ENCODE measurements at places on chromosomes 12 and 14.
A peak's percentile ranks its signal among the peaks of the same experiment; 100 is the strongest.

- no peak for DNase-seq
Measured at GRCh38 chr14:94857950-94858349, 88.0 kb upstream of the GSC start.

- no peak for DNase-seq
Measured at GRCh38 chr12:34291001-34291400, 268.7 kb downstream of the ALG10 start.

DNA sequence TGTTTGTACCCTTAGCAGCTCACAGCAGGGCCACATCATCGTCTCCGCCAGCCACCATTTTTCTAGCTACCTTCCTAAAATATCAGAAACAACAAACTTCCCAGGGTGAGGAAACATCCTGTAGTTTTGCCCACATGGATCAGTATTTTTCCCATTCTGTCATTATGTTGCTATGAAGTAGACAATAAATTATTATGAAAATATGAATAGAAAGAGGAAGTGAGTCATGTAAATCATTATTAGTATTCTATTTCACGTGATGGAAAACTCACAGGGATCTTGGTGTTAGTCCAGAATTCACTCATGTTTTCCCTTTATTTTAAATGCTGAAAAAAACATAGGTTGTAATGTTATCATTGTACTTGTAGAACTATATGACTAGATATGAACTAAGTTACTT is 319.4 kb downstream of the SYT1 start:
- no peak for DNase-seq

DNA sequence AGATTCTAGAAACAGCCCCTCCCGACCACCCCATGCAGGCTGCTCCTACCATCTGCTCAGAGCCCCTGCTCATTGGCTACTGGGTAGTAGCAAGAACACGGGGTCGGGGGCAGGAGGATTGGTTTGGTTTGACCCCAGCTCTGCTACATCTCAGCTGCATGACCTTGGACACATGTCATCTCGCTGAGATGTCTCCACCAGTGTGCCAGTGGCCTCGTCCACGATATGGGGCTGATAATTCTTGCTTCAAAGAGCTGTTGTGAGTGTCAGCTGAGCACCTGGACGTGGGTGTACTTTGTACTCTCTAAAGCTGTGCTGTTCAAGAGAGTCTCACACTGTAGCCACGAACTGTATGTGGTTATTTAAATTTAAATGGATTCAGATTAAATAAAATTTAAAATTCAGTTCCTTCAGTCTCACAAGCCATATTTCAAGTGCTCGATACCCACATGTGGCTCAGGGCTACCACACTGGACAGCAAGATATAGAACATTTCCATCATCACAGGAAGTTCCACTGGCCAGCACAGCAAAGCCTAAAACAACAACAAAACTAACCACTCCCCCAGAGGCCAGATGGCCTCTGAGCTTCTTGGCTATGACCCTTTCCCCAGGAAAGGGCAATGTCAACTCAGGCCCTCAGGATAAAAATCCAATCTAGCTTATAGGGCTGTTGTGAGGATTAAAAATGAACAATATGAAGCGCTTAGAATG is 18.6 kb downstream of the LTBP2 start:
- no peak for DNase-seq

GRCh38 chr14:97779140-97779539 is 982.0 kb downstream of the VRK1 start:
- DNase-seq, result no peak

DNA sequence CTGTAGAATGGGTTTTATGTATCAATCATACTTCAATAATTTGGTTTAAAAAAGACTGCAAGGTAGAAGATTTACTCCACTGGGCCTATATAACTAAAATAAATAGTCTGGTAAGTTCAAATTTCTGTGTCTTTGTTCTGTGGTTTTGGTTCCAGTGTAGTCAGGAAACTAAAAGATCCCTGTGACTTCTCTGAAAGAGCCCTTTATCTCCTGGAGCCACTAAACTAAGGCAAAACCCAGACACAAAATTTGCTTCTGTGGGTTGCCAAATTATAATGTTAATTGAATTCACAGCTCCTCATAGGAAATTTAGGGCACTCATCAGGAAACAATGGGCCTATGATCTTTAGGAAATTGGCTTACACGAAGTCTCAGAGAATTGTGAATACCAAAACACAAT is 1038.4 kb downstream of the GALC start:
- DNase-seq, result no peak

DNA sequence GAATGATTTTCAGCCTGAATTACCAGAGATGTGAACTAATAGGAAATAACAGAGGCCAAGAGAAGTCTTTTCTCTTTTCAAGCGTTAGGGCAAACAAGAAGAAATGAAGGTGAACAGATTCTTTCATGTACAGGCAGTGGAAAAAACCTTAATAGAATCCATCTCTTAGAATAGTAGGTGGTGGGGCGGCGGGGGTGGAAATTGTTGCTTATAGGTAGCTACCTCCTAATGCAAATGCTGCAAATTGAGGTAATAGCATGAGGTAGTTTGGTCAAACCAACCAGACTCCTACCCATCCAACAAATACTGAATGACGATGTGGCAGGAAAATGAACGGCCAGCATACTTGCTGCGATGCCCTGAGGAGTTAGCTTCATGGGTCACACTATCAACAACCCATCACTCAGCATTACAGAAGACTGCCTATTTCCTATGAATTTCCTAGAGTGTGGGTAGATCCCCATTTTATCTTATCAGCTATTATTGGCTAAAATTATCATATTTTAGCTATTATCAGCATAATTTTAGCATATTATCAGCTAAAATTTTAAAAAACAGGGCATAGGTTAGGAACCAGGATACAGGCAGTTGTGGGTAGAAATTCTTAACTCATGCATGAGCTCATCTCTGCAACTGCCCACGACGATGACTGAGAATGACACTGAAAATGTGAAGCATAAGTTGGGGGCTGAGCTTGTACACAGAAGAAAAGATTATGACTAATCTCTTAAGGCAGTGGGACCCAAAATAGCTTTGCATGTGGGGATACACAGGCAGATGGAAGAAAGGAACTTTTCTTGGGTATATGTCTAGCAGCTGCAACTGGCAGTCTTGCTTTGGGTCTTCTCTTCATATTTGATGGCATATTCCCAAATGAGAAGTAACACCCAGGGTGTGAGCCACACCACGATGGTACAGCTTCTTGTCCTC is 68.7 kb downstream of the NIN start:
- DNase-seq, result peak; percentile 72

DNA sequence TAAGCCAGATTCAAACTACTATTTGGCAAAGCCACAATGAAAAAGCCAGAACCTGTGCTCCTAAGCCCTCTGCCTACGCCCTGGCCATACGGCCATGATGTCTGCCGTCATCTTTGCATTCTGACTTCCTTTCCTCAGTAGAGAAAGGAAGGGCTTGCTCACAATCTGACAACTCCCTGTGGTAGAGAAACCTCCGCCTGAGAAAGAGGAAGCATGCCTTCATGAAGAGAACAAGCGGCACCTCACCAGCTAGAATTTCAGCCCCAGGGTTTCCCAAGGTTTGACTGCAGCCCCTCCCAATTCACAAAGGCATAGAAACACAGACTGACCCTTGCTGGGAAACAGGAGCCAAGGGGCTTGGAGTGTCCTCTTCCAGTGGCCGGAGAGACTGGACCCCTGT is 25.7 kb downstream of the TEP1 start:
- no peak for DNase-seq

DNA sequence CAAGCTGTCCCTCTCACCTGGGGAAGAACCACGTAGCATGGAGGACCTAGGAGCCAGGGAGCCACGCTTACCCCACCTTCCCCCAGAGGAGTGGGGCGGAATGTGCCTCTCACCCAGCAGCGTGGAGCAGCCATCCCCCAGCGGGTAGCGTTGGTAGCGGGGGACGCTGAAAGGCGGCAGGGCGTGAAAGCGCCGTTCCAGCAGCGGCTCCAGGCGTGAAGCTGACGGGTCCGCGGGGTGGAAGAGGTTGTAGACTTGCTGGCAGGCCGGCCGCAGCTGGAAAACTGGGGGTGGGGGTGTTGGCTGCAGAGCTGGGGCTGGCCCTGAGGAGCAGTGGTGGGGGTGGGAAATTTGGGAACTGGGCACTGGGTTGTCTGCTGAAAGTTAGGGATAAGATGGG is 11.9 kb downstream of the ARL6IP4 start:
- DNase-seq, result no peak

- DNase-seq, result no peak
Measured at GRCh38 chr12:53726946-53727309, 324 bp downstream of the CALCOCO1 start.

- DNase-seq, result no peak
Measured at GRCh38 chr14:53452005-53452673, 299.0 kb upstream of the DDHD1 start.

DNA sequence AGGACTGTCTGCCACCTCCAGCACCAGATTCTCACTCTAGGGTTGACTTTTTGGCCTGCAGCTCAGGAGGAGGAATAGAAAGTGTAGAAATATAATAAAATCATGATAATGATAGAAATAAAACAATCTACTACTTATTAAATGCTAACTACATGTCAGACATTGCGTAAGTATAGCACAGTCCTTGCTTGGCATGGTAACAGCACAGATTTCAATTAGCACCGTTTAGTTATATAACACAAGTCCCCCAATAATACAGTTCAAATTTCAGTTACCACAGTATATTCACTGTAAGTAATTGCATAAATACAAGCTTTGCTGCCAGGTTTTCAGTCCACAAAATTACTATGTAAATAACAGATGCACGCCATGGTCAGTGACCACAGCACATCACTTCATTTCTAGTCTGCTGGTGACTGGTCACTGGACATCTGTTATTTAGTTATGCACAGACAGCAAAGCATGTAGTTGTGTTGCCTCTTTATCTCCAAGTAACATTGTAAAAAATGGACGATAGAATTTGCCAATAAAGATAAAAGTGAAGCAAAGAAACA is 6.5 kb upstream of the GLT8D2 start:
- no peak for DNase-seq

- no peak for DNase-seq
Measured at GRCh38 chr14:105028251-105028927, 7.5 kb upstream of the CDCA4 start.

GRCh38 chr14:38847161-38847560 is 255.9 kb downstream of the SEC23A start:
- DNase-seq, result no peak

- no peak for DNase-seq
Measured at GRCh38 chr12:19794116-19794515, 354.8 kb downstream of the AEBP2 start.

GRCh38 chr12:117038023-117038680 is 61.1 kb downstream of the TESC start:
- no peak for DNase-seq

GRCh38 chr12:2212971-2213869 is 160.4 kb downstream of the CACNA1C start:
- DNase-seq, result no peak

DNA sequence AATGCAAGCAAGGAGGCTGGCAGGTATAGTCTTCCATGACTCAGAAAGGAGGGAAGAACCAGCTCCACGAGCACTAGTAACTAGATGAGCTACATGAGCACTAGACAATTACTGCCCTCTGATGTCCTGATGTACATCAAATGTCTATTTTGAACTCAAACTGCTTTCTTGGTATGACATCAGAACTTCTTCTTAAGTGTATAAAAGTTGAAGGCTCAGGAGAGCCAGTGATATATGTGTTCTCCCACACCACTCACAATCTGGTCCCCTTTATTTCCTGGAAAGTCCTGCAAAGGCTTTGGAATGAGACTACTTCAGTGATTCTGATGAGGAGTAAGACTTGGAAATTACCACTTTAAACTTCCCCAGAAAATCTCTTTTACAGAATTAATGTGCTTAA is 18.5 kb upstream of the DHRS7 start:
- DNase-seq, result no peak

DNA sequence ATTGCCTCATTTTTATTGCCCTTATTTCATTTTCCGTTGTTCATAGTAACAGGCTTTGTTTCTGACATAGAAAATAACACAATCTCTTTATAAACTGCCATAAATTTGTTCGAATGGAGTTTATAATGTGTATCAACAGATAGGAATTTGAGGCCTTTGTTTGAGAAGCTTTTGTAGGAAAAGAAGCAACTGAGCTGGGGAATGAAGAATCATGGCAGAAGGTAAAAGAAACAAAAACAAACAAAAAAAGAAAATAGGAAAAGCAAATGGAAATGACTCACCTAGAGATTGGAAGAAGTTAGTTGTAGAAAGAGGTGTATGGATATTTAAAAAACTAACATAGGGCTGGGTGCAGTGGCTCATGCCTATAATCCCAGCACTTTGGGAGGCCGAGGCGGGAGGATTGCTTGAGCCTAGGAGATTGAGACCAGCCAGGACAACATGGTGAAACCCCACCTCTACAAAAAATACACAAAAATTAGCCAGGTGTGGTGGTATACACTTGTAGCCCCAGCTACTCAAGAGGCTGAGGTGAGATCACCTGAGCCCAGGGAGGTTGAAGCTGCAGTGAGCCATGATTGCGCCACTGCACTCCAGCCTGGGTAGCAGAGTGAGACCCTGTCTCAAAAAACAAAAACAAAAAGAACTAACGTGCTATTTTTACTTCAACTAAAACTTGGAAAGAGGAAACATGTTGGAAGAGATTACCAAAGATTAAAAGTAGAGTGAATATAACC is 523 bp upstream of the REP15 start:
- DNase-seq, result no peak

- DNase-seq, result no peak
Measured at GRCh38 chr14:50603565-50603964, 43.6 kb downstream of the ATL1 start.

- no peak for DNase-seq
Measured at GRCh38 chr12:120738252-120739030, 12.8 kb downstream of the ACADS start.

GRCh38 chr12:89848732-89849131 is 140.1 kb upstream of the ATP2B1 start:
- DNase-seq, result no peak

Measured in HS-5 (cell line).